H7 (cell line): ENCODE measurements at places on chromosomes 1 and 21.

DNA sequence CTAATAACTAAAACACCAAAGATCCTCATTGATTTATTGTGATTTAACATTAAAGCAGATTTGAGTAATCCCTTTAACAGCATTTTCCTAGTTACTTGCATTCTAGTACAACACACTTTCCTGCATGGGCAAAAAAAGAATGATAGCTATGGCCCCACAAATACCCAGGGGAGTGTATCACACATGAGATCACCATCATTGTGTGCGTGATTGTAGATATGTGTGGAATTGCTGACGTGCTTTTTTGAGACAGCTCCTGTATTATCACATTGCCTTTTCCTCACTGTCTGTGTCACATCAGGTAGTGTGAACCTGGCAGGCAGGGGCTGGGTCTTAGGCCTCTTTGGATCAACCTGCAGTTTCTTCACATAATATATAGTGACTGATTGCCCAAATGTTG lies 48.5 kb upstream of the SAMD13 start:
- DNase-seq = no peak

- peak; percentile 65 for DNase-seq
Measured at GRCh38 chr1:151992303-151993083, 1.2 kb downstream of the S100A10 start.

DNA sequence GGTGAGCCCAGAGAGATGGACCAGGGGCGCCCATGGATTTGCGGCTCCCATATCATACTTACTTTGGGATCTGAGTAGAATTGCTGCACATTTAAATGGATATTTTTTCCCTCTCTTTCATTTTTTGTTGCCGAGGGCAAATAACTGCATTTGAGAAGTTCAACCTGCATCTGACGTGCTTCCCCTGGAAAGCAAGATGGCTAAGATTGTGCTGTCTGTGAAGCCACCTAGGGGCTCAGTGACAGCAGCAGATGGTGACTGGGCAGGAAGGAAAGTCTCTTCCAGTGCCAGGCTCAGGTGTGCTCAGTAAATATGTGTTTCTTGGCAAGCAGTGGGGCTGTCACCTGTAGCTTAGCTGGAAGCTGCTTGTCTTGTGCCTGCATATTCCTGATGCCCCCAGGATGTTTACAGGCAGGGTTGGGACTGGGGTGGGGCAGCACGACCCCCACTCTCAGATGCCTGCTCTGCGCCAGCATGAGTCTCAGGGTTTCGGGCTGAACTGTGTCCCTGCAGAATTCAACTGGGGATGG lies 59.8 kb upstream of the ETV3 start:
- no peak for DNase-seq

DNA sequence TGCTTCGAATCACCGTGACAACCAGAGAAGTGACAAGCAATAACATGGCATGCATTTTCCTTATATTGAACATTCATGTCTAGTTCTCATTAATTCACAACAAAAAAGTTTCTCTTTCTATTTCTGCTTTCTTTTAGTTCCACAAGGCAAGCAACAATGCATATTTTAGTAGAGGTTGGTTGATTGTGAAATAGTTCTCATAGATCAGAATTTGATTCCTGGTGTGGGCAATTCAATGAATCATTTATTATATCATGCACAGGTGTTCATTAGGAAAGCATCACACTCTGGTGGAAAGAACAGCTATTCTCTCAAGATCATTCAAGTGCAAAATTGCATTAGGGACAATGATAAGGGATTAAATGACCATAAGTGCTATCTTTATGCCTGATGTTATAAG lies 980.9 kb downstream of the BRINP3 start:
- no peak for DNase-seq

- DNase-seq = no peak
Measured at GRCh38 chr1:236342403-236343245, 51.5 kb upstream of the EDARADD start.

DNA sequence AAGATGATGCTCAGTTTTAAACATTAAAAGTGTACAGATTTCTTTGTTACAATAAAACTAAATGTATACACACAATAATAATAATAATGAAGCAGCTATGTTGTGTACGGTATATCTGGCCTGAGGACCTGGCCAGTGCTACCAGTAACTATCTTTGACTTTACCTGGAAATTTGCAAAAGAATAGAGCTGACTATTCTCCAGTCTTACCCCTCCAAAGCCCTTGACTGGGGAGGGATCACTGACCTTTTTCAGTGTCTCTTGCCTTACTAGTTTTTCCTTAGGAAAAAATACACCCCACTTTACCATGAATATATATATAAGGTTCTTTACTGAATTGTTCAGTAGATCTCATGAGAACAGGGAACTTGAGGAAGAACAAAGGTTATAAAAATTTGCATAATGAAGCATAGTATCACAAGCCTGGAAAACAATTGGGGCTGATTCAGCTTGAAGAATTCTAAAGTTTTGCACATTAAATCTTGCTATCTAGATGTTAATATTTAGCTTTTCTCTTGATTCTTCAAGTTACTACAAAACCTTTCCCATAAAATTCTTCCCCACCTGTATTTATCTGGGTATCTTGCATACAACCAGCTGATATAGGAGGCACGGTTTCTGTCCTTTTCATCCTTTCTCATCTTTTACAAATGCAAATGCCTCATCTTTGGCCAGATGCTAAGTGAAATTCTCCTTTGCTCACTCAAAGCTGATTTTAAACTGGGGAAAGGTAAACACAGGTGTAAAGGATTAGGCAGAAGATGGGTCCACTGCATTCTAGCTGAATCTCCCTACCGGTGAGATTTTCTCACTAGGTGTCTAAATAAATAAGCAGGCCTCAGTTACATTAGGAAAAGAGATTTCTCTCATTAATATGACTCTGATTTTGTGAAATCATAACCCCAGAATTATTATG lies 25.0 kb upstream of the SLAMF1 start:
- DNase-seq = peak; percentile 56

DNA sequence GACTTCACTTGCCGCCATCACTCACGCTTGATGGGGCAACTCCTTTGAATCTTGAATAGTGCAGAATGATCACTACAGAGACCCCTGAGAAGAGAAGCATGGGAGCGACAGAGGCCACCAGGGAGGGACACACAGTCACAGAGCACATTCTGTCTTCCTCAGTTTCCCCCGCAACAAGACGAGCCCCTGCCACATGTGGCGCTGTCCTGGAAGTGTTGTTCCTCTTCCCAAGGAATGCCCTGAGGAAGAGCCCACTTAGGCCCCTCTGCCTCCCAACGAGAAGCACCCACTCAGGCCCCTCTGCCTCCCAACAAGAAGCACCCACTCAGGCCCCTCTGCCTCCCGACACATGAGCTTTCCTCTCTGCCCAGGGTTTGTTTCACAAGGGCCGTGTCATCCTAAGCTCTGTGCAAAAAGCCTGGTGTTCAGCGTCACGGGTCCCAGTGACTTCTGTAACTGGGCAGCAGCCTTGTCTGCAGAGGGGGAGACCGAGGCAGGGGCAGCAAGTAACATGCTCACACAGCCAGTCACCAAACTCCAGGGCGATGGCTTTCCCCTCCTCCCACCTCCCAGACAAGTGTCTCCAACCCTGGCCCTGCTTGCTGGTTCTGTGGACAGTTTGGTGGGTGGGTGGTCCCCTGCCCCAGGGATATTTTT lies 19.8 kb downstream of the SLC37A1 start:
- DNase-seq = no peak

DNA sequence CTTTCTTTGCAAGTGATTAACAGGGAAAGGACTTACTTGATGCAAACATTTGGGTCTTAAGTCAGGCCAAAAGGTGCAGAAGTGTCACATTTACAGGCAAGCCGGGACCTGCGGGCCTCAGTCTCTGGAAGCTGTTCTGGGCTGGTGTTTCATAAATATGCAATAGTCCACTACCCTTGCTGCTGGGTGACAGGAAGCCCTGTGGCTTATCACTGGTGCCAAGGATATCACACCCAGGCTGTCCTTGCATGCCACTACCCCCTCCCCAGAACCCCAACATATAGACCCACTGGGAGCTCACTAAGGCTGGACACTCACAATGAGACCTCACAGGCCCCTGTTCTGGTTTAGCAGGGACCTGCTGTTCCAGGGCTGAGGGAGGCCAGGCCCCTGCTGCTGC lies 3.4 kb upstream of the LEFTY2 start:
- DNase-seq = no peak

DNA sequence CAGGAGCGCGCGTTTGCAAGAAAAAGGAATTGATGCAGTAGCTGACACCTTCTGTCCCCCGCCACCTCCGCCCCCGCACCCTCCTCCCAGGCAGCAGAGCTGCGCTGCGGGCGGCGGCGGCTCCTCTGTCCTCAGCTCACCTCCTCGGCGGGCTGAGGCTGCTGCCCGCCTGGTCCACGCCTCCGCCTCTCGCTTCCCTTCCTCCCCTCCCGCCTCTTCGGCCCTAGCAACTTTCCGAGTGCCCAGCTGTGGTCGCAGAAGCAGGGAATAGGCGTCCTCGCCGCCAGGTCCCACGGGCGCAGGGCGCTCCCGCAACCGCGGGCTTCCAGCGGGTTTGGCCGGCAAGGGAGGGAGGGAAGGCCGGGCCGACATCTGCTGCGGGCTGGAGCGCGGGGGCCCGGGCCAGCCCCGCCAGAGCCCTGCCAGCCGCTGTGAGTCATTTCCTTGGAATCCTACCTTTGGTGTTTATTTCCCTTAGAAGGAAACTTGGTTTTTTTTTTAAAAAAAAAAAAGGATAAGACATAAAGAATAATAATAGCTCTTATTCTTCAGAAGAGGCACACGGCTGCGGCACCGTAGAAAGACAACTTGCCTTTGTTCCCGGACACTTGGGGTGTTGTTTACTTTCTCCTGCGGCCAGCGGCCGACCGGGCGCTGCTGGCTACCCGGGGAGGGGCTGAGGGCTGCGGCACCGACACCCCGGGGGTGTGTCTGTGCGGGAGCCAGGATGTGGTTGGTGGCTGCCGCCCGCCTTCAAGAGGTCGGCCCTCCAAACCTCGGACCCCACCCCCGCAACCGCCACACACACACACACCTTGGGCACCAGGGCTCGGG lies 1.1 kb downstream of the SERTAD4 start:
- DNase-seq = peak; percentile 83

- DNase-seq = no peak
Measured at GRCh38 chr21:31573217-31573616, 86.3 kb upstream of the SOD1 start.

DNA sequence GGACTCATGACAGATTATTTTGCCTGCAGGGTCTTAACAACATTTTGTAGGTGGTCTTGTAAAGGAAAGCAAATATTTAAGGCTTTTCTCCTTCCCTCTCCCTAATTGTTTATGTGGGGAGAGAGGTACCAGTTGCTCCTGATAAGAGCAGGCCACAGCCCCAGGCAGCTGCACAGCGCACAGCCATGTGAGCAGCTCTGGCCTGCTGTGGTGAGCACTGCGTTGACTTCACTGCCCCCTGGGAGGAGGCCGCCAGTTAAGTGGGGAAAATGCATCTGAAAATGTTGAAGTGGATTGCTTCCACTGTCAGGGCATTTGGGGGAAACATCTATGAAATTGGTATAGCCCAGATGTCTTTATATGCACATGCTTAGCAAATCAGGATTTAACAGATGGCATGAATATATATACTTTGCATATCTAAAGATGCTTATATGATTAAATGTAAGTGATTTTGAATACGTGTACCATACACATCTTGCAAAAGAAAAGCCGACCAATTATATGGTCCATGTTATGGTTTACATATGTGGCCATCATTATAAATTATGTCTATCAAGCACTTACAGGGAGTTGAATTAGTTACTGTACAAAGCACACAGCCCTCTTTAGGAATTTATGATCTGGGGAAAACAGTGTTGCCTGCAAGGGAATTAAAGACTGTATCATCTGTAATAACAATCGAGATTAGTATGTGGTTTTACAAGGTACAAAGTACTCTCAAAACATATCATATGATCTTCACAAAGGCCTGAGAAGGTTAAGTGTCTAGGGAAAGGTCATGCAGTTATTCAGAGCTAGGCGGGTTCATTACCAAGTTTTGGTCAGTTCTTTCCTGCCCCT lies 132.1 kb downstream of the RHOU start:
- DNase-seq = no peak

- DNase-seq = no peak
Measured at GRCh38 chr1:229624521-229625070, 1.3 kb downstream of the TAF5L start.

- no peak for DNase-seq
Measured at GRCh38 chr1:53344921-53345838, 17.3 kb upstream of the LRP8 start.

GRCh38 chr1:5615076-5615475 lies 377.1 kb downstream of the NPHP4 start:
- DNase-seq = no peak

- DNase-seq = no peak
Measured at GRCh38 chr21:16388911-16389560, 659.3 kb downstream of the USP25 start.

- DNase-seq = no peak
Measured at GRCh38 chr21:29647353-29647781, 292.4 kb downstream of the GRIK1 start.

DNA sequence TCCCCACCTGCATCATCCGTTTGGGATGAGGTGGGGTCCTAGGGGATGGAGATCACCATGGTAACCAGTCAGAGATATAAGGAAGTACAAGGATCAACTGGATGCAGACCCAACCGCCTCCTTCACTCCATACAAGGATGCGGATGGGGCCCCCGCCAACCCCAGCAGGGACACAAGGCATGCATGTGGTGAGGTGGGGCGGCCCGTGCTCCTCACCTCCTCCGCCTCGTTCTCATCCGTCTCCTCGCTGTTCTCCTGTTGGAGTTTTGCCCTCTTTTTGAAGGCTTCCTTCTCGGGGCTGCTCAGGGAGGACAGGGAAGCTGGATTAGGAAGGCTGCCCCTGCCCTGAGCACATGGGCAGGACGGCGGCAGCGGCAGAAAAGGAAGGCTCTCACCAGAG lies 23.8 kb downstream of the KIF21B start:
- DNase-seq = no peak

DNA sequence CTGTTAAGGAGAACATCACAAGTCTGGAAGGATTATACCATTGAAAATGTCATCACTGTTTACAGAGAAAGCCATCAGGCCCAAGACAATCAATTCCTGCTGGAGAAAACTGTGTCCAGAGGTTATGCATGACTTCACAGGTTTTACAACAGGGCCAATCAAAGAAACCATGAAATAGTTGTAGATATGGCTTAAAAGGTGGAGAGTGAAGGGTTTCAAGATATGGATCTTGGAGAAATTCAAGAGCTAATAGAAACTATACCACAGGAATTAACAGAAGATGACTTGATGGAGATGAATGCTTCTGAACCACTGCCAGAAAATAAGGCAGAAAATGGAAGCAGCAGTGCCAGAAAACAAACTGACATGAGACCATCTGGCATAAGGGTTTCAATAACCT lies 30.2 kb downstream of the USP1 start:
- no peak for DNase-seq
